Astrocyte of the hippocampus (primary cell): ENCODE measurements at places on chromosomes 4 and X.

DNA sequence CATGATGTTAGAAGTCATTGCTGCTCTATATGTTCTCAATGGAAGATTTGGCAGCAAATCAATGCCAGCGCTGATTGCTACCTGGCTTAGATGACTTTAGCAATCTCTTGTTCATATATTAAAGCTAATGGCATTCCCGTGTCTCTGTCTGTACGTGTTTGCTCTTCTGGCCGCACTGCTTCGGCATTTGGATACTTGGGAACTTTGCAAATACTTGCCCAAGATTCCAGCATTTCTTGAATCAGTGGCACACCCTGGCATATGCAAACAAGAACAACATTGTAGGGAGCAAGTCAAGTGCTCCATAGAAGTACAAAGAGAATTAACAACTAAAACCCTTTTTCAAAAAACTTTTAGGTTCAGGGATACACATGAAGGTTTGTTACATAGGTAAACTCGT lies 128.9 kb upstream of the TMEM164 start:
- no peak for DNase-seq

- no peak for DNase-seq
Observed at GRCh38 chr4:131044368-131044767, 1948.4 kb downstream of the C4orf33 start.

GRCh38 chrX:118717678-118718391 lies 9.6 kb upstream of the IL13RA1 start:
- no peak for DNase-seq

DNA sequence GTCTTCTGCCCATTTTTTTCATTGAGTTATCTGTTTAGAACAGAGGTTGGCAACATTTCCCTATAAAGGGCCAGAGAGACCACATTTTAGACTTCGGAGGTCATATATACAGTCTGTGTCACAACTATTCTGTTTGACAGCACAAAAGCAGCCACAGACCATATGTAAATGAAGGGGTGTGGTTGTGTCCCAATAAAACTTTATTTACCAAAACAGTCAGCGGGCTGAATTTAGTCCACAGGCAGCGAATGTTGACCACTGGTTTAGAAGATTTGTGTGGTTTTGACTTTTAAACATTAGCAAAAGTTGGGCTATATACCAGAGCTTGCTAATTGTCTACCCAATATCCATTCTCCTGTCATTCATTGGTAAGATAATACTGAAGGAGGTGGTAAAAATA lies 150.8 kb downstream of the AMELX start:
- DNase-seq = no peak

- peak; percentile 3 for DNase-seq
Observed at GRCh38 chr4:123233136-123233768, 163.3 kb upstream of the SPRY1 start.

DNA sequence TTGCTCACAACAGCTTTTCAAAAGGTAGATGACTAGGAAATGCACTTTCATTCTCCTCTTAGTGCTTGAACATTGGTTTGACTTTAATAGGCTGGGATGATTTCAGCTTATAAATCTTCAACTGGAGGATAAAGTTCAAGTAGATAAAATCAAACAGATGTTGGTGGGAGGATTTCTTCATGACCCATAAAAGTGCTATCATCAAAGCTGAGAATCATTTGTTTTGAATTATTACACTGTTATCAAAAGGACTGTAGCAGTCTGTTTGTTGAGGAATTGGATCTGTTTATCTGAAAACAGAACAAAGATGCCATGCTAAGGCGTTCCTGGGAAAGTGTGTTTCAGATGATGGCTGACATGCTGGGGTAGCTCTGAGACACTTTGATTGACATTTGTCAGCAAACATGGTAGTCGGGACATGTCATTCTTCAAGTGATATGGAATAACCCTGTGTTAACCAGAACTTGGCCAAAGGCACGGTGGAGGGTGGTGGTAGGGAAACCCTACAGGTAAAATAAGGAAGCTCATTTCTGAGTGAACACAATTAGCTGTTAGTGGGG lies 304.0 kb upstream of the PITX2 start:
- no peak for DNase-seq

DNA sequence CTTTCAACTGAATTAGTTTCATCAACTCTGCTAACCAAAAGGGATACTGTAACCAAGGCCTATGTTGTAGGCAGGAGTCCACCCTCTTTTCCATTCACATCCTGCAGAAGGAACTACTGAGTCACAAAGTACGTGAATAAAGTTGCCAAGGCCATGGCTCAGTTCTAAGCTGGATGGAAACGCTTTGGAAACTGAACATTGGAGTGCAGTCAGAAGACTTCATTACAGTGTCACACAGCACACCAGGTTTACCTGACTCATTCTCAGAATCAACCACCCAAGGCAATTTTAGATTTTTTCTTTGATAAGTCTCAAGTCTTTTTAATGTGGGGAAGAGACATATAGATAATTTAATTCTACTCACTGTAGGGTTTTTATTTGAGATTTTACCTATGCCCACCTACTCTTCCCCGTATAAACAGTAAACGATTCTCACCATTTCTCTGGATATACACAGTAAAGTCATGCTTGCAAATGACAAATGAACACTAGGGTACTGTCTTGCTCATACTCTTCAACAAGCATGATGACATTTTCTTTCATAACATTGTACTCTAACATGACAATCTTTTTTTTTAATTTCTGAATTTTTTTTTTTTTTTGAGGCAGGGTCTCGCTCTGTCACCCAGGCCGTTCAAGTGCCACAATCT lies 58.9 kb upstream of the RBM47 start:
- DNase-seq = no peak

GRCh38 chr4:82811838-82812341 lies 13.3 kb upstream of the SCD5 start:
- DNase-seq = peak; percentile 51

GRCh38 chrX:45592101-45592500 lies 391.4 kb upstream of the DIPK2B start:
- peak; percentile 2 for DNase-seq

DNA sequence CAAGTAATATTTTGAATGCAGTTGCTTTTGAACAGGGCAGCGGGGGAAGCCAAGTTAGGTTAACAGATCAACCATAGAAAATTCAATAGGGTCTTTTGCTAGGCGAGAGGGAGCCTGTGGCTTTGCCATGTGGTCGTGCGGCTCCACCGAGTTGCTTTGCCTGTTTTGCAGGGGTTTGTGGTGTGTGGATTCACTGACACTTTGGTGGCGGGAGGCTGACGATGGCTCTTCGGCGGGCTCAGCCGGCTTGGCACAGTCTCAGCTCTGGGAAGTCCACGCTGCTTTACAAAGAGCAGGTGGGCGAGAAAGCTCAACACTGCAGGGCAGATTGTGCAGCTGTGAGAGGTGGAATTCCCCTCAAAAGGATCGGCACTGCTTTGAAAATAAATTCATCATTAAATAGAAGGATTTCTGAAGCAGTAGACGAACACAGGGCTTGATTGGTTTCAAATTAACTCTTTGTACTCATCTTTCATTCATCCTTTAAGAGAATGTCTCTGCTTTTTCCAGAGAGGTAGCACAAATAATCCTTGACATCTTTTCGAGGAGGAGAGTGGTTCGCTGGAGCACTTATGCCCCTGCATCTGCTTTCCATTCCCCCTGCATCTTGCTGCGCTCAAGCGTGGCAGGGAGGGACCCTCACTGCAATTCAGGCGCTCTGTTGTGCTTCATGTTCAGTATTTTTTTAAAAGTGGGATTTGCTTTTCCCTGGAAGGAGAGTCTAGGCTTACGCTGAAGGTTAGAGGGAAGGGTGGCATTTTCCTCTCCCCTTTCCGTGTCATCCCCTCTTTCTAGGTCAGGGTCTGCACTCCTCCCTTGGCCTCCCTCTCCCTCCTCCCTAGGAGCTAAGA lies 201.8 kb upstream of the LEF1 start:
- DNase-seq = peak; percentile 42

DNA sequence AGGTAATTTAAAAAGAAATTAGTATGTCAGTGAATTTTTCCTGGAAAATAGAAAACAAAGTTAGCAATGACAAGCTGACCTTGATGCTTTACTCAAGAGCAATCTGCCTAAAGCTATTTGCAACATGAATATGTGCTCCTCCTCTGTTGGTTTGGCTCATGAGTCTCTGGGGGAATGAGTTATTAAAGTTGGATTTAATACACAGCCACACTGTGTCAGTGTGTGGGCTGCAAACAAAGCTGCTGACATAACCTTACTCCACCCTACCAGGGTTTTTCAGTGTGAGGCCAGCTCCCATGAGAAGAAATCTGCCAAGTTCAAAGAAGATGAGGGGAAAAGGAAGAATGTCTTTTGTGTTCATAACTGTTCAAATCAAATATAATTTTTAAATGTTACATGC lies 280.5 kb downstream of the TLL1 start:
- no peak for DNase-seq

DNA sequence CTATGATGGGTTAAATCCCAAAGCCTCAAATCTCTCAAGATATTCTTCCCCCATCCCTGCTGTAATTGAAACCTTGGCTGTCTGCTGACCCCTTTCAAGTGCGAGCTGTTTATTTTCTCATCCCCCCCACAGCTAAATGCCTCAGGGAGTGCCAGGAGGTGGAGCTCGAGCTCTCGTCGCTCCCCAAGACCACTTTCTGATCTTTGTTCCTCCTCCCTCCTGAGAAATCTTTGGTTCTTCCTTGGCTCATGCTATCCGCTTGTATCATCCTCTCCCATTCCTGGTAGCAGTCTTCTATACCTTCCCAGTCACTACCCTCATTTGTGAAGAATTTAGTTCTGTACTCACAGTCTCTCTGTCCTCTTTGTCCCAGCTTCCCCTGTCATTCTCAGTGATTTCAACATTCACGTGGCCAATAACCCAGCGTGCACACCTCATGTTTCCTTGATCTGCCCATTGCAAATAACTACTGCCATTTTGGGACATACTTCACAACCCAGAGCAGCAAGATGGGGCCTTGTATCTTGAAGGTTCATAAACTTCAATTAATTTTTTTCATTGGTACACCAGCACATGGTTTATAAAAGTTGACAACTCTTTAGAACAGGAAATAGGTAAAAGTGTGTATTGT lies 9.2 kb upstream of the SLC25A43 start:
- no peak for DNase-seq

GRCh38 chr4:1250527-1250812 lies 1.5 kb upstream of the CTBP1 start:
- no peak for DNase-seq

GRCh38 chrX:149518236-149518635 lies 13.1 kb upstream of the IDS start:
- no peak for DNase-seq

DNA sequence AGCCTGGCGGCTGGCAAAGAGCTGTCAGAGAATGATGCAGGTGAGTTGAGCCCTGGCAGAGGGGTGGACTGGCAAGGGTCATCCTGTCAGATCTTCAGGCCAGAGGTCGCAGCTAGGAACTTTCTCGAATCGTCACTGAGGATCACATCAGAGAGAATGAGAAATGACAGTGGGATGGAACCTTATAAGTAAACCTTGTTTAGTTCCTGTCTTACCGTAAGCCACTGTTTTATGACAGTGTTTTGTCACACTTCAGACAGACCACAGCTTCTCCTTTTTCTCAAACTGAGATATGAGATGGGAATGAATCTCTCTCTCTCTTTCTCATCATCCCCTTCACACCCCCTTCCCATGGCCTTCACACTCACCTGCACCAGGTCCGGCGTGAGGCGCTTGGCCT lies 9.3 kb downstream of the DIPK2B start:
- DNase-seq = no peak

- DNase-seq = peak; percentile 29
Observed at GRCh38 chrX:50721764-50722521, 92.1 kb downstream of the SHROOM4 start.

- DNase-seq = no peak
Observed at GRCh38 chr4:138021139-138021830, 220.9 kb downstream of the SLC7A11 start.

DNA sequence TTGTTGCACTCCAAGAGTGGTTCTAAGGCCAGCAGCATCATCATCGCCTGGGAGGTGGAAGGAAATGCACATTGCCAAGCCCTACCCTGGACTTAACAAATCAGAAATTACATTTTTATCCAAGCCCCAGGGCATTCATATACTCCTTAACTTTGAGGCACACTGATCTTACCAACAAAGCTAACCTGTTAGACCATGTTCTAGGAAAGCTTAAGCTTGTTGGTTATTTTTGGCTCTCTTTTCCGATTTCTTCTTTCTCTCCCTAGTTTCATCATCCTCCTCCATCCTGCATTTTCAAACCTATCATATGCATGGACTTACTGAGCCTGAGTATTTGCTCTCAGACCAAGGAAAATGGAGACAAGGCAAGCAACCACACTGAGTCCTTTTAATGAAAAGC lies 133.4 kb downstream of the OPHN1 start:
- no peak for DNase-seq

DNA sequence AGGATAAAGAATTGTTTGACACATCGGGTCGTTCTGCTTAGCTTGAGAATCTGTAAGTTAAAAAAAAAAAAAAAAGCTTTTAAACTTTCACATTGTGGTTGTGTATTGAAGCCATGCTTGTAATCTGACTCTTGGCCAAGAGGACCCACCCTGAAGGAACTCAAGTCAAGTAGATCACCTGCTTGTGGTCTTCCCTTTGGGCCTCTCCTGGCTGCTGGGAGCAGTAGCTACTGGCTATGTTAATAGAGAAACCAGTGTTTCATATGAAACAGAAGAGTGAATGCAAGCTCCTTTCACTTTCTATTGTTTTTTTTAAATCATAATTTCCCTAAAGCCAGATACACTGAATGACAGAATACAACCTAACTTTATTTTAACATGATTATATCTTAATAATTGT lies 402.4 kb upstream of the NDST4 start:
- DNase-seq = no peak

DNA sequence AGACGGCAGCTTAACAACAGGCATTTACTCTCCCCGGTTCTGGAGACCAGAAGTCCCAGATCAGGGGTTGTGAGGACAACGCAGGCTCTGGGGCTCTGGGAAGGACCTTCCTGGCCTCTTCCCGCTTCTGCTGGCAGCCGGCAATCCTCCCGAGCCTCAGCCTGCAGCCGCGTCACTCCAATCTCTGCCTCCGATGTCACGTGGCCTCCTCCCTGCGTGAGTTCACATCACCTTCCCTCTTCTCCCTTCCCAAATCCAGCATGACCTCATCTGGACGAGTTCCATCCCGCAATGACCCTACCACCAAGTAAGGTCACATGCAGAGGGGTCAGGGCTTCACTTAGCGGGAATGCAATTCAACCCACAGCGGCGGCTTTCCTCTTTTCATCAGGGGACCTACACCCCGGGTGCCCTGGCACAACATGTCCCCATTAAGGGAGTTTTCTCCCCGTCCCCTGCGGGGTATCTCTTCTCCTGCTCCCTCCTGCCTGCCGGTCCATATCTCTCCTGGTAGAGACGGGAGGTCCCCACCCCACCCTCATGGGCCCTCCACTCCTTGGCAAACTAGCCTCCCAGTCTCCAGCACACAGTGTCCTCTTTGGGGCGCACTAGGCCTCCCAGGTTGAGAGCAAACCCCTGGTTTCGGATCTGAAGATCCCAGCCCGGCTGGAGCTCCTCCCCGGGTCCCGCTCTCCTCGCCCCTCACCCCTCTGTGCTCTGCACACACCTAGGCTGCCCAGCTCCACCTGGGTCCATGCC lies 25.5 kb downstream of the ABLIM2 start:
- no peak for DNase-seq

DNA sequence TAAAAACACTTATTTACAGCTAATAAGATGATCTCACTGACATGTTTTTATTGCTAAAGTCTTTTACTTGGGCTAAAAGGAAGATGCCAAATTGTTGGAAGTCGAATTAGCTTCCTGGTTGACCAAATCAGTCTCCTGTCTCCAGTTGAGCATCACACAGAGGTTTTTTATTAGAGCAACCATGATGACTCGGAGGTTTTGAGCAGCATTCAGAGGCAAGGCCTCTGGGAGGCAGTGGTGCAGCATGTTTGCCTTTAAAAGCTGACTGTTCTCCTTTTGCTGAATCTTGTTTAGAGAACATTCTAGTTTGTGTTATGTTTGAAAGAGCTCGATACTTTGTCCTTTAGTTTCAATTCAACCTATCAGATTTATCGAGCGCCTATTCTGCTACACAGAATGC lies 2.1 kb downstream of the UCHL1 start:
- DNase-seq = peak; percentile 79
